ENCODE measurements at places on chromosomes 1 and 21.
A peak's percentile ranks its signal among the peaks of the same experiment; 100 is the strongest.

DNA sequence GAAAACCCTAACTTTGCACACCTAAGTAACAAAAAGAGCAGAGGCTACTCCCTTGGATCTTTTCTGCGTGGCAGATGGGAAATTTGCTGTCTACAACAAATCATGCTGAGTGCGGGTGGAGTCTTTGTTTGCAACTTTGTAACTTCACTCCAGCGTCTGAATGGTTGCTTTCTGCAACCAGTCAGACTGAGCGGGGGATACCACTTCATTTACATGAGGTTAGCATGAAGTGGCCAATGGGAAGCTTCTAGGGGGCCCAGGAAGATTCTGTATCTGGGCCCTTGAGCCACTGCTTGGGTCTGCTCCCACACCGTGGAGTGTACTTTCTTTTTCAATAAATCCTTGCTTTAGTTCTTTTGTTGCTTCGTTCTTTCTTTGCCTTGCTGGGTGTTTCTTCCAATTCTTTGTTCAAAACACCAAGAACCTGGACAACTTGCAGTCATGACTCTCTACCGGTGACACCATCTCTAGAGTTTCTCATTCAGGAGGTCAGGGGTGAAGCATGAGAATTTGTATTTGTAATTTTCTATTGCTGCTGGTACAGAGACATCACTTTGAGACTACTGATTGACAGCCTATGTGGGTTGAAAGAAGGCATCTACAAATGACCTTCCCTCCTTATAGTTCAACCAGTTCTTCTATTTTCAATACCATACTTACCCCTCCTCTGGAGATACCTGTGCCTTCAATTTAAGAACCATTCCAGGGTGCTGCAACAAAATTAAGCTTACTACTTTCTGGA lies 55.8 kb upstream of the RC3H1 start:
- DNase-seq: no peak

GRCh38 chr1:182575540-182576149 lies 13.4 kb downstream of the RNASEL start:
- no peak for DNase-seq

GRCh38 chr1:206490771-206491405 lies 16.4 kb upstream of the RASSF5 start:
- DNase-seq: no peak

DNA sequence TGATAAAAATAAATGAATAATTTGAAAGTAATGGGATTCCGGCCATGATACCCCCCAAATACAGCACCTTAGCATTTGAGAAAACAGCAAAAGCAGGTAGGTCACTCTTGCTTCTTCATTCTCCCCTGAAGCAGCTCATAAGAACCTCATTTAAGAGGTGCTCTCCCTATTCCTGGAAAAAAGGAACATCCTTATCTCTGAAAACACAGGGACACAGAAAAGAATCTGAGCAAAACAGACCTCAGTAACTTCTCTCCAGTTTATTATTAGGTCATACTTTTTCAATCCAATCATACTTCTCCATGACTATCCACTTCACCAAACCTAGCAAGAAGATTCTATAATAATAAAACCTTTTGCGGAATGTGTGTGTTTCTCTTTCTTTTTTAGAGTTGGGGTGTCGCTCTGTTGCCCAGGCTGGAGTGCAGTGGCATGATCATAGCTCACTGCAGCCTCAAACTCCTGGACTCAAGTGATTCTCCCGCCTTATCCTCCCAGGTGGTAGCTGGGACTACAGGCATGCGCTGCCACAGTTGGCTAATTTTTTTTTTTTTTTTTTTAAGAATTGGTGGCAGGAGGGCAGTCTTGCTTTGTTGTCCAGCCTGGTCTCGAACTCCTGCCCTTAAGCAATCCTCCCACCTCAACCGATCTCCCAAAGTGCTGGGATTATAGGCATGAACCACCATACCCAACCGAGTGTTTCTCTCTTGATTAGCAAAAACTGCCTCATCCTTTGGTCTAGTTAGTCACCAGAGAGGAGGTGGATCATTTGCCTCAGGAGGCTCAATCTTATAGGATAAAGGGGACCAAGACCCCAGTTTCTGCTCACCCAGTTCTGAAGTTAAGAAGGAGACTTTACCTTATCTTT lies 10.6 kb upstream of the TRIM33 start:
- no peak for DNase-seq

GRCh38 chr1:18057623-18058022 lies 50.0 kb upstream of the IGSF21 start:
- no peak for DNase-seq

DNA sequence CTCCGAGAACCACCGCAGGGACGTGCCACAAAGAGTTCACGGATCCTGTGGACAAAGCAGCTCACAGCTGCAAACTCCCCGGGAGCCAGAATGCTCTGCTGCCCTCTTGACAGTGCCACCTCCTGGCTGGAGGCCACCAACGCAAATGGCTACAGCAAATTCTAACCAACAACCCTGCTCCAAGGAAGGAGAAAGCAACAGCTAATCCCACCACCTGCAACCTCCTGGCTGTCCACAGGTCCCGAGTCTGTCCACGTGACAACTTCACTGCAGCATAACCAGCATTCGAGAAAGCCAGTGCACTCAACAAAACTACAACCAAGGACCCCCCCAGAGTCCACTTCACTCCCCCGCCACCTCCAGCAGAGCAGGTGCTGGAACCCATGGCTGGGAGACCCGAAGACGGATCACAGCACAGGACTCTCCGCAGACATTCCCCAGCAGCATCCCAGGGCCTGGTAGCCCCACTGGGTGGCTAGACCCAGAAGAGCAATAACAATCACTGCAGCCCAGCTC lies 17.3 kb downstream of the POFUT2 start:
- peak; percentile 32 for DNase-seq

GRCh38 chr1:50251702-50252101 lies 143.0 kb downstream of the ELAVL4 start:
- DNase-seq: peak; percentile 58

DNA sequence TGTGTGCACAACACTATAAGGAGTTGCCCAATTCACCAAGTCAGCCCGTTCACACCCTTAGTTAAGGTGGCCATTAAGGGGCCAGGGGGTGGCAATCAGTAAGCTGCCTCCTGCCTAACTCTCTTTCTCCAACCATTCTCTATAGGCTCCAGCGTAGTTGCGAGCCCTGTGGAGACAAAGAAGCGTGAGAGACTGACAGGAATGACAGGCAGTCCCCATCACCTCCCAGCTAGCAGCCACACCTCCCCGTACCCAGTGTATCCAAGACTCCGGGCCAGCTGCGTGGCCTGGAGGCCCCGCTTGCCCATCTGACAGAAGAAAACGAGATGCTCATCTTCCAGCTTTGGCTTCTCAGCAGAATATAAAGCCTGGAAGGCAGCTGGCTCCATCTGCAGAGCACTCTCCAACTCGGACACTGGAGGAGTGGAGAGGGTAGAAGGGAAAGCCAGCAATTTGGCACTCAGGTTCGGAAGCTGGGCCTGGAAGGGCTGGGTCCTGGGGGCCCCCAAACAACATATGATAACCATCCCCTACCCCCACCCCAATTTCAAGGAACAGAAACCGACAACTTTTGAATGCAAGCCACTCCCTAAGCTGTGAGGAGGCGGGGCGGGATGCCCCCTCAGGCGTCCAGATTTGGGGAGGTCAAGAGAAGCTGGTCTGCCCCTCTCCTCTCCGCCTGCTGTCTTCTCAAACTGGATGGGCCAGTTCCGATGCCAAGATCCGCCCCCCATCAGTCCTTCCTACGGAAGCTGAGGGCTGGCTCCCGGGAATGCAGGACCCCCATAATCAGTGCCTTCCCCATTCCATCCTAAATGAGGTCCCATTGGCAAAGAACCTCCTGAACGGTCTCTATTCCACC lies 872 bp downstream of the TSTD1 start:
- no peak for DNase-seq

DNA sequence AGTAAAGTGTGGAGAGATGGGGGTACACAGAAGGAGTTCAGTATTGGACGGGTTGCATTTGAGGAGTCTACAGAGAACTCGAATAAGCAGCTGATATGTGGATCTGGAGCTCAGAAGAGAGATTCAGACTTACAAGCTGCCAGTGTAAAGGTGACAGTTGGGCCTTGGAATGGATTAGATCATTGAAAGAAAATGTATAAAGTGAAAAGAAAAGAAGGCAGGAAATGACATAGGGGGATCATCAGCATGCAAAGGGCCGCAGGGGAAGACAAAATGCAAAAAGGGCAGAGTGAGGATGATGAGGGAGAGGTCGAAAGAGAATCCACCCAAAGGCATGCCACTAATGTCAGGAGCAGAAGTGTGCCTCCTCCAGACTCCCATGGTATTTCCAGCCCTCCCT lies 273.3 kb downstream of the TNR start:
- no peak for DNase-seq

GRCh38 chr1:234777856-234778220 lies 167.9 kb upstream of the IRF2BP2 start:
- DNase-seq: no peak

DNA sequence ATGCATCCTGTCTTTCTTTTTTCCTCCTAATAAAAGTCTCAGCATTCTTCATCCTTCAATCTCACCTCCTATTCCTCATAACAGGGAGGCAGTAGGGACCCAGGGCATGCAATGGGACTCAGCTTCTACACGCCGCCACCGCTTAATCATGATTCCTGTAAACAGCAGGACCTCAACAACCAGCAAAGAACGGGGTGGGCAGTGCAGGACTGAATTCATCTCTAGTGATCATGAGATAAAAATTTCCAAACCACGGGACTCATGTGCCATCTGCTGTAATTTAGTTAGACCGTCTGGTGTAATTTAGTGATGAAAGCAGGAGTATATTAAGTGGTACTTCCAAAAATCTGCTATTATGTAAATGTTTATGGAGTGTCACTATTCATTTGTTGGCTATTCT lies 5.4 kb downstream of the PRAMEF12 start:
- DNase-seq: no peak

GRCh38 chr1:42133809-42134526 lies 19.2 kb upstream of the GUCA2B start:
- no peak for DNase-seq

DNA sequence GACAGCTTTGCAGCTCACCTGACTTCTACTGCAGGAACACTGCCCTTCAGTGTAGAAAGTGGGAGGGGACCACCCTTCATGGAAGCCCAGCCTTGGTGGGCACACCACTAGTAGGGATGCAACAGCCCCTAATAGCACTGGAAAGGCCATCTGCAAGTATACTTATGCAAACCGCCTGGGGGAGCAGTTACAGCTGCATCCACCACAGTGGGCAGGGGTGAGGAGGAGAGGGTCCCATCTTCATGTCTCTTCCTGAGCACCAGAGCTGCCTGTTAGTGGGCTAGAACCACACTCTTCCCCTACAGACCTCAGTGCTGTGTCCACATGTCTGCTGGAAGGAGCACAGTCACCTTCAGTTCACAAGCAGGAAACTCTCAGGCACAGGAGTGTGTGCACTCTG lies 66.2 kb upstream of the LHX8 start:
- no peak for DNase-seq

DNA sequence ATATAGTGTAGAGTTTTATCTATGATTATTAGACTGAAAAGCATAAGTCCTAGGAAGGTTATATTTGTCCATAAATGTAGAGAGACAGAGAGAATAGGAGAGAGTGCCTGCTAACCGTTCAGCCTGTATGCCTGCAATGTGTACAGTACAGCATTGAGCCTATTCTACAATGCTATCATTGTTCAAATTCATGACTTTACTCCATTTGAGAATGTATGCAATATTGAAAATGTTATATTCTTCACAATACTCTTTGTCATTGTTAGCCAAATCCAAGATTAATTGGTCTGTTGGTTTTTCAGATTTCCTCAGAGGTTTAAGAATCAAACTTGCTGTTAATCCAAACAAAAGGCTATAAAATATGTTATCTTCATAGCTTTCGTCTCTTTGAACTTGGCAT lies 585.2 kb upstream of the B3GALT2 start:
- DNase-seq: no peak

GRCh38 chr1:223712850-223713474 lies 623 bp downstream of the CAPN2 start:
- DNase-seq: no peak

GRCh38 chr21:40562242-40563002 lies 284.5 kb downstream of the DSCAM start:
- DNase-seq: no peak

GRCh38 chr1:111786669-111787207 lies 31.0 kb downstream of the DDX20 start:
- no peak for DNase-seq

DNA sequence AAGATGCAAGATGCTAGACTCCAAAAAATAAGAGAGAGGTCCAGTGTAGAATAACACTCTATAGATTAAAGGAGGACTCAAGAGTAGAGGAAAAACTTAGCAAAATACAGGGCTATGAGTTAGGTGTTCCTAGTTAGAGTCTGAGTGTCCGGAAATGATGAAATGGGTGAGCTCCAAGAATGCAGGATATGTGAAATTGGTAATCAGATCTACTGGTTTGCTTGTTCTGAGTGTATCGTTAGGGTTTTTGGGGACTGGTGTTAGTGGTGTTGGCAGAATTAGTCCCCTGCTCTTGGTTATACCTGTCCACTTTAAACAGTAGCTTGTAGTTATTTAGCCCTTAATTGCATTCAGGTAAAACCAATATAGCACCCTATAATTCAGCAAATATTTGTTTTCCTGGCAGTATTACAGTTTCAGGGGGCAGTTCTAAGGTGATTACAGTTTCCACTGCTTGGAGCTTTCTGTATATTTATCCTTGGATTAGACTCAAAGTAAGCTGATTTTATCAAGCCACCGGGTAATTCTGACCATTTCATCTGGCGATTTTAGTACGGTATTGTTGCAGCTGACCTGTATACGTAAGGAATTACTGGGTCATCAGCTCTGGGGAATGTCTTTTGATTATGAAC lies 332.7 kb downstream of the CHRM3 start:
- no peak for DNase-seq

GRCh38 chr1:44467566-44467965 lies 62.5 kb downstream of the RNF220 start:
- no peak for DNase-seq

DNA sequence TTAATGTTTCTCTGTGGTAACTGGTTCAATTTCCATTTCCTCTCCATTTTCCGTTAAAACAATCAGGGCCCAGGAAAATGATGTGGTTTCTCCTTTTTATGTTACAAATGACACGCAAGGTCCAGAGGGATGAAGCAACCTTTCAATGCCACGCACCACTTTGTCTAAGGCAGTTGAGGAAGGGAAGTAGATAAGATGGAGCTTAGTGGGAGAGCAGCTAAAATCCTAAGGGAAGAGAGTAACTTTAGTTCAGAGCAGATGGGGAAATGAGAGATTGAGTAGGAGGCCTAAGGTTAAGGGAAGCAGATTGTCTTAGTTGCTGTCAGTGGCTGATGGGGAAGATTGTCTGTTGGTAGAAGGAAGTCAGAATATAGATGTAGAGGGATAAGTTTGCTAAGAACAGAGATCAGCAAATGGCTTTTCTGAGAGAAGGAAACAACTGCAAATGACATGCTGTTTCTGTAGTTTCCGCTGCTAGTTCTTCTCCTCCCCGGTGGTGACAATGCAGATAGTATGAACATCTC lies 660 bp downstream of the CD1C start:
- DNase-seq: no peak

GRCh38 chr1:172145231-172145651 lies 275.2 kb upstream of the C1orf105 start:
- DNase-seq: no peak
